Ureter (tissue), 1 donor: ENCODE measurements at places on chromosomes 6 and 20. TPM values are rescaled to one million over a fixed set of nuclear protein-coding genes. Genes with fewer than 3 reads are reported as not detected.

The FBXO5 gene
- total RNA-seq = 5.3 TPM

DNA sequence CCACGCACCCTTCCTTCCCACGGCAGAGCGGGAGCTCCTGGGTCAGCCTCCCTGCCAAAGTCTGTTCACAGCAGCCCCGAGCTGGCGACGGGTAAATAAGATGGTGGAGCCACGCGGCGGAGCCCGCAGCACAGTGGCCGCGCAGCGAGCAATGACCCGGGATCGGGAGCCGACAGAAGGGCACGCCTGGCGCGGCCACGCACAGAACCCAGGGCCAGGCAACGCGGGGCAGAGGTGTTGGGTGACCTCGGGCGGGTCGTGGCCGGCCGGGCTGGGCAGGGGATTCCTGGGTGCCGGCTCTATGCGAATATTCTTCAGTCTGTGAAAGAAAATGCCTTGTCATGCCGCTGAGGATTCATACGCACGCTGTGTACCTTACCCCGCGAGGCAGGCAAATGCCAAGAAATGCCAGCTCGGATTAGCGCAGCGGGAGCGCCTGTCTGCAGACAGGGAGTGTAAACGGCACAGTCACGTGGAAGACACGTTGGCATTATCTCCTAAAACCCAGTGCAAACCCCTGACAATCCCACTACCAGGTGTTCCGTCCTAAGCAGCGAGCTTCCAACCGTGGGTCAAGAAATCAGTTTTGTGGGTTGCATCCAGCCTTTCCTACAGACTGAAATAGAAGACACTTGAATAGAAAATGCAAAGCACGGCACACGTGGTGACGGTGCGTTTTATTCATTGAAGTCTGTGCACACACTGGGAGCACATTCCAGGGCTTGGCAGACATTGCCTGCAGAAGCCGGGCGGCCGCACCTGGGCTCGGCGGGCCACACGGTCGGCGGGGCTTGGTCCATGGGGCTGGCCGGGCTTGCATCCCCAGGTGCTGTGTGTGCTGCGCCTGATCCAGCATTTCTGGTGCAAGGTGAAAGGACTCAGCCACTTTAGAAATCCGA lies 18.3 kb downstream of the CHRNA4 start:
- no peak for DNase-seq

- no peak for DNase-seq
Measured at GRCh38 chr20:9235518-9235917, 166.6 kb downstream of the PLCB4 start.

GRCh38 chr6:128505603-128506002 lies 14.8 kb downstream of the PTPRK start:
- DNase-seq = no peak

DNA sequence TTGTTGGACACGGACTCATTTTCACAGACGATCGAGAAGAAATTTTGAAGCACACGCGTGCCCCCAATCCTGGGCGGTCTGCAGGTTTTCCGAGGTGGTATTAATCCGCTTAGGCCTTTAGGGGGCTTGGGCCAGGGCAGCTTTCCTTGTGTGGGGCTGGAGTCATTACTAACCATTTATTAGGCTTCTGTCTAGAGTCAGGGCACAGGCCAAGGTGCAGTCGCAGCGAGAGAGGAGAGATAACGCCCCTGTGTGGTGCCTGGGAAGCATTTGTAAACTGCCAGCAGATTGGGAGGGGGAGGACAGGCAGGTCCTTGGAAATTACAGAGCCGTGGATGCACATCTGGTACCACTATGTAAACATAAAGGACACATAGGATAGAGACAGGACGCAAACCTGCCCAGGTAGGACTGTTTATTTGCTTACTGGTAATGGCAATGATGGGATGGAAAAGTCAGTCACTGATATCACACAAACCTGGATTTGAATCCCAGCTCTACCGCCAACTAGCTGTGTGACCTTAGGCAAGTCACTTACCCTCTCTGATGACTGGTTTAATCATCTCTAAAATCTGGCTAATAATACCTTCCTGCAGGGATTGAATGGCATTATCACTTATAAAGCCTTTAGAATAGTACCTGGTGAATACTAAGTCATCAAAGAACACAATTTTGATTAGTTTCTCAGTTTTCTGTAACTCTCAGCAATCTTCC lies 76.4 kb downstream of the TMEM242 start:
- DNase-seq = no peak

GRCh38 chr6:117917176-117917575 lies 10.1 kb downstream of the SLC35F1 start:
- DNase-seq = no peak

DNA sequence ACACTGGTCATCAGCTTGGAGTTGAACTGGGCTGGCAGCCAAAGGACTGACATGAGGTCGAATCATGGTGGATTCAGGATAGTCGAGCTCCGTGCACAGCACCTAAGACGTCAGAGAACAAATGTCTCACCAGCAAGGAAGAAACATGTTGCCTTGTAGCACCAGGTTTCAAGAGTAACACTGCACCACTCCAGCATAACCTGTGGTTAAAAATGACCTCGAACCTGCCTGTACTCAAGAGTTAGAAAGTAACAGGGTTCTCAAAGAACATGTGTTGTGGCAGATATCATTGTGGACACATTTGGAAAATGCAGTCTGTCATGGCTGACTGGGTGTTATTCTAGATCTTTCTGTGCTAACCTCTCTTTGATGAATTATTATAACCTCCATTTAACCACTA lies 511.6 kb downstream of the CDH26 start:
- DNase-seq = no peak

The OR2H1 gene
- total RNA-seq = not detected
